ENCODE measurements at places on chromosomes 11 and 22. TPM values are rescaled to one million over a fixed set of nuclear protein-coding genes. Genes with fewer than 3 reads are reported as not detected.

- no peak overlapping the region for H3K4me3 ChIP-seq
- H3K4me1 ChIP-seq: peaks cover 15% of the 10 kb centered on the region
- no peak overlapping the region for H3K27ac ChIP-seq
Observed at GRCh38 chr11:3826721-3827120, 14.0 kb downstream of the RHOG start.

GRCh38 chr11:113504586-113504985, 29.4 kb upstream of the DRD2 start:
- DNase-seq: no peak
- H3K27me3 ChIP-seq: no peaks in the 10 kb centered on the region
- H3K4me3 ChIP-seq: no peak overlapping the region
- H3K27ac ChIP-seq: no peak overlapping the region
- H3K4me1 ChIP-seq: no peaks in the 10 kb centered on the region
- no peaks in the 10 kb centered on the region for H3K36me3 ChIP-seq

DNA sequence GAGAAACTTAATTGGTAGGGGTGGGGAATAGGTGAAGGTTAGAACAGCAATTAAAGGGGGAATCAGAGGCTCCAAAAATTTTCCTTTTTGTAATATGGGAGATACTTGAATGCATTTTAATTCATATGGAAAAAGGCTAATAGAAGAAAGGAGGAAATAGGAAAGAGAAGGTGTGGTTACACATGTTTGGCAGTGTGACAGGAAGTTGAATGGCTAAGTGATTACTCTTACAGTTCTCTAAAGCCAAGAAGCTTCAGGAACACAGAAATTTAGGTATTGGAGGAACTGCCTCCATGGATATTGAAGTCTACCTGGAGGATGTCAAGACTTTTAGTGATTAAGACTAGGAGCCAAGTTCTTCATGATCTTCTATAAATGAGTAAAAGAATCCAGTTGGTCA, 6.3 kb downstream of the NXPE2 start:
- DNase-seq: no peak
- no peaks in the 10 kb centered on the region for H3K4me1 ChIP-seq
- no peaks in the 10 kb centered on the region for H3K27me3 ChIP-seq
- no peak overlapping the region for H3K4me3 ChIP-seq
- no peak overlapping the region for H3K27ac ChIP-seq

GRCh38 chr22:47600791-47601625, 838.6 kb downstream of the TBC1D22A start:
- DNase-seq: no peak
- H3K36me3 ChIP-seq: no peaks in the 10 kb centered on the region
- no peaks in the 10 kb centered on the region for H3K4me1 ChIP-seq

- H3K4me1 ChIP-seq: no peaks in the 10 kb centered on the region
- no peak for DNase-seq
- H3K36me3 ChIP-seq: no peaks in the 10 kb centered on the region
Observed at GRCh38 chr11:75576499-75576918, 14.5 kb downstream of the SERPINH1 start.

DNA sequence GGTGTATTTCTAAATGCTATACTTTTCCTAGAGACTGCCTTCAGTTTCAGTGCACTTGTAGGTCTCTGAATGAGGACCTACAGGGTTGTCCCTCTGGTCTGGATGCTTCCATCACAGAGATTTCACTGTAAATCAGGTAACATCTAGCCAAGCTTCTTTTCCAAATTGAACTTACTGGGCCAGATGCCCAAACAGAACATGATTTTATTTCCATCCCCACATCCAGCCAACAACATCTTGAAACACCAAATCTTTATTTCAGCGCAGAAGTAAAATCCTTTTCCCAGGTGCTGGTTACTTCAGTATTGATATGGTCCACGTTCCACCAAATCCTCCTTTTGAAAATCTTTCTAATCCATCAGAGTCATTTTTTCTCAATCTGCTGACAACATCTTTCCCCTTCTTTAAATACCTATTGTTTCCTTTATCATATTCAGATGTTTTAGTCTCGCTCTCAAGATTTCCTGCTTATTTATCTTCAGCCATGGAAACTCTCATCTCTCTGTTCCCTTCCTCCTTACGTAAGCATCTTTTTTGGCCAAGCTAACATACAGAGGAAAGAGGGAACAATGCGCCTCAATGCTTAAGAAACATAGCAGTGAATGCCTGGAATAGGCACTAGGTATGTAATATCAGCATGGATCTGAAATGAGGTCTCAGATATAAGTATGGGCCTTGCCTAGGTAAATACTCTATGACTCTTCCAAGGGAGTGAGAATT, 201.2 kb upstream of the MTNR1B start:
- no peak for DNase-seq
- H3K27me3 ChIP-seq: no peaks in the 10 kb centered on the region

GRCh38 chr11:73266646-73267020, 5.5 kb upstream of the P2RY6 start:
- no peak overlapping the region for H3K4me3 ChIP-seq
- no peaks in the 10 kb centered on the region for H3K36me3 ChIP-seq
- H3K27me3 ChIP-seq: peaks cover 10% of the 10 kb centered on the region
- H3K4me1 ChIP-seq: no peaks in the 10 kb centered on the region
- no peak overlapping the region for H3K27ac ChIP-seq
- DNase-seq: peak; percentile 10

GRCh38 chr11:131978351-131978750, 607.9 kb downstream of the NTM start:
- H3K36me3 ChIP-seq: no peaks in the 10 kb centered on the region
- no peak for DNase-seq
- H3K27me3 ChIP-seq: no peaks in the 10 kb centered on the region
- H3K27ac ChIP-seq: no peak overlapping the region

DNA sequence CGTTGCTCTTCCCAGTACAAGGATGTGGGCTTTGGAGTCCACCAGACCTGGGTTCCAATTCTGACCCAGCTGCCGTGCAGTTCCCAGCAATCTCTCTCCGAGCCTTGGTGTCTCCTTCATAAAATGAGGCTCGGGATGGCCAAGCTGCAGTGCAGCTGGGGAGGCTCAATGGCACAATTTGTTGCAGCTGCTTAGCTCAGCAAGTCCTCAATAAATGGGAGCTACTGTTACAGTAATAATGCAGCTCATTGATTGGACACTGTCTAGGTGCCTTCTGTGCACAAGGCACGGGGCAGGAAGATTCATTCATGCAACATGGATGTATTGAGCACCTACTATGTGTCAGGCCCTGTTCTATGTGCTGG, 37.1 kb downstream of the SHISAL1 start:
- H3K4me1 ChIP-seq: no peaks in the 10 kb centered on the region
- H3K27ac ChIP-seq: no peak overlapping the region
- DNase-seq: no peak
- H3K27me3 ChIP-seq: no peaks in the 10 kb centered on the region
- no peaks in the 10 kb centered on the region for H3K36me3 ChIP-seq
- H3K4me3 ChIP-seq: no peak overlapping the region

DNA sequence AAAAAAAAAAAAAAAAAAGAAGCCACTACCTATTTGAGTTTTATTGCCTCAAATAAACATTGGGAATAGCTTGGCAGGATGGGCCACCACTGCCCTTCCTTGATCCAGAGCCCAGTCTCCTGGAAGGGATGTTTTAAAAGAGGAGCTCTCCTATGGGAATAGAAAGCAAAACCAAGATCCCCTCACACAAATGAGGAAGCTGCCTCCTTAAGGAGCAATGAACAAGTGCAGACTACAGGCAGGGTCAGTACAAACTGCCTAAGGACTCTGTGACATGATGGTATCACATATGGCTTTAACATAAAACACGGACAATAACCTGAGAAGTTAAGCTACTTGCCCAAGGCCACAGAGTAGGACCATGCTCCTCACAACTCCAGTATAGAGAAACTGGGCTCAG, 120.8 kb downstream of the NAT10 start:
- DNase-seq: no peak
- H3K27ac ChIP-seq: no peak overlapping the region
- no peak overlapping the region for H3K4me3 ChIP-seq
- no peaks in the 10 kb centered on the region for H3K4me1 ChIP-seq

GRCh38 chr11:66625041-66625751, 8.8 kb downstream of the RBM14 start:
- no peak overlapping the region for H3K27ac ChIP-seq
- no peaks in the 10 kb centered on the region for H3K36me3 ChIP-seq
- peaks cover 53% of the 10 kb centered on the region for H3K4me1 ChIP-seq
- H3K4me3 ChIP-seq: no peak overlapping the region
- H3K27me3 ChIP-seq: no peaks in the 10 kb centered on the region

- no peaks in the 10 kb centered on the region for H3K36me3 ChIP-seq
- H3K27me3 ChIP-seq: no peaks in the 10 kb centered on the region
- H3K27ac ChIP-seq: peak overlapping the region; percentile 4
- no peak overlapping the region for H3K4me3 ChIP-seq
- H3K4me1 ChIP-seq: peaks cover 7% of the 10 kb centered on the region
Observed at GRCh38 chr11:59212222-59212621, 505 bp downstream of the MPEG1 start.

GRCh38 chr11:61947486-61948210, 2.5 kb upstream of the BEST1 start:
- peak; percentile 85 for DNase-seq
- H3K4me1 ChIP-seq: no peaks in the 10 kb centered on the region
- H3K36me3 ChIP-seq: no peaks in the 10 kb centered on the region
- H3K27me3 ChIP-seq: no peaks in the 10 kb centered on the region
- H3K4me3 ChIP-seq: no peak overlapping the region

DNA sequence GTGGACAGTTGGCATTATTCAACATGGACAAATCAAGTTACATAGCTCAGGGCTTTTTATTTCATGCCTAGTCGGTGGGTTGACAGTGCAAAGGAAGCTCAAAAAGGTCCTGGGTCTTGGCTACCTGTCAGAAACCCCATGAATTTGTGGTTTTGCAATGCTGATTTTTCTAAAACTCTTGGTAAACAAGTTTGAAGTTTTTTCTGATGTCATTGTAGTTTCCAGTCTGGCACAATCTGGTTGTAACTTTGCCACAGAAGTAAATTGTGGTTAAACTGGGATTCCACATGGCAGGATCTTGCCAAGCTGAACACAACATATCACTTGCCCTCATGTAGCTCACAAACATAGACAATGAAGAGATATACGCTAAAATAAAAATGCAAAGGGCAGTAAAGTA, 100.8 kb downstream of the EHF start:
- no peaks in the 10 kb centered on the region for H3K27me3 ChIP-seq
- no peak overlapping the region for H3K4me3 ChIP-seq
- H3K4me1 ChIP-seq: no peaks in the 10 kb centered on the region

- no peaks in the 10 kb centered on the region for H3K4me1 ChIP-seq
- no peak overlapping the region for H3K4me3 ChIP-seq
- no peaks in the 10 kb centered on the region for H3K27me3 ChIP-seq
- H3K27ac ChIP-seq: no peak overlapping the region
Observed at GRCh38 chr11:130032931-130033330, 30.3 kb upstream of the PRDM10 start.

DNA sequence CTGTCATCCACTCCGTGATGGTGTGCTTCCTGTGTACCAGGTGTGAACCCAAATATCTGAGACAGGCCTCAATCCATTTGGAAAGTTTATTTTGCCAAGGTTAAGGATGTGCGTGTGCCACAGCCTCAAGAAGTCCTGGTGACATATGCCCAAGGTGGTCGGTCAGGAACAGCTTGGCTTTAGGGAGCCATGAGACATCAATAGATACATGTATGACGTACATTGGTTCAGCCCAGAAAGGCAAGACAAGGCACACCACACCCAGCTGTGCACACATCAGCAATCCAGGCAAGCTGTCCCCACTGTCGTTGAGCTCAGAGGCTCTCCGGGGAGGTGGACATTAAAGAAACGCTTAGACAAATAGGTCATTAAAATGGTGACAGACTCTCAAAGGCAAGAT, 56.8 kb upstream of the SHANK2 start:
- H3K4me3 ChIP-seq: no peak overlapping the region
- H3K36me3 ChIP-seq: no peaks in the 10 kb centered on the region
- peak; percentile 28 for DNase-seq
- no peaks in the 10 kb centered on the region for H3K27me3 ChIP-seq
- no peaks in the 10 kb centered on the region for H3K4me1 ChIP-seq

- no peaks in the 10 kb centered on the region for H3K27me3 ChIP-seq
- DNase-seq: no peak
- H3K36me3 ChIP-seq: no peaks in the 10 kb centered on the region
Observed at GRCh38 chr11:112127056-112127455, 36.8 kb downstream of the IL18 start.

DNA sequence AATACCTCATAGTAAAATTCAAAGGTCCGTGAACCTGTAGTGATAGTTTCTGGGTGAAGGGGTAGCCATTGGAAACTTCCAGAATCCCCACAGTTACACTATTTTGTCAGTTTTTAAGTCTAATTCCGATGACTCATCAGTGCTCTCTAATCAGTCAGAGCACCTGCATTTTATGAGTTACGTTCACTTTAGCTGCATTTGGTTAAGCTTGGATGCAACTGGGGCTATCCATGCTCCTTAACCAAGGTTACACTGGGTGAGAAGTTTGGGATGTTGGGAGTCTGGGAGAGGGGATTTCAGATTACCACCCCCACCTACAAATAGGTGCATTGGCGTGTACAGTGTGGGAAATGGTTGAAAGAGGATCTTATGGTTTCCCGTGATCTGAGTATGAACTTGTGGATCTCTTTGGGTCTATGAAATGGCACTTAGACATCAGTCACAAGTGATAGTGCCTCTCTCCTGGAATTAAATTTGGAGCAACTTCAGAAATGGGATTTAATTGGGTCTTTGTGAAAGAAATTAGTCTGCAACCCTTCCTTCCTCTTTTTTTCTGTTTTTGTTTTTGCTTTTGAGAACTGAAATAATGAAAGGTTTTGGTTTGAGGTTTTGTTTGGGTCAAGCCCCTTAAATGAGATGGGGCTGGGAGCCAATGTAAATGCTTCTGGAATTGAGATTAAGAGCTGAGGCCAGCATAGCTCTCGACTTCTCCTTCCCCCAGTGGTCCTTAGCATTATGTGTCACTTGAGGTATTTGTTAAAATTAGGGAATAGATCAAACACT, 31.5 kb downstream of the EHF start:
- no peak for DNase-seq
- peak overlapping the region; percentile 94 for H3K27ac ChIP-seq
- no peaks in the 10 kb centered on the region for H3K27me3 ChIP-seq
- peaks cover 15% of the 10 kb centered on the region for H3K4me1 ChIP-seq
- no peaks in the 10 kb centered on the region for H3K36me3 ChIP-seq
- no peak overlapping the region for H3K4me3 ChIP-seq

- no peak overlapping the region for H3K27ac ChIP-seq
- H3K4me1 ChIP-seq: no peaks in the 10 kb centered on the region
Observed at GRCh38 chr11:61540528-61540927, 32.0 kb downstream of the LRRC10B start.

GRCh38 chr22:50007057-50007511, 5.5 kb downstream of the IL17REL start:
- H3K4me3 ChIP-seq: no peak overlapping the region
- H3K27me3 ChIP-seq: peaks cover 19% of the 10 kb centered on the region
- no peaks in the 10 kb centered on the region for H3K4me1 ChIP-seq
- no peaks in the 10 kb centered on the region for H3K36me3 ChIP-seq
- DNase-seq: no peak
- no peak overlapping the region for H3K27ac ChIP-seq

The CUL5 gene
- polyA plus RNA-seq: 4.2 TPM

The MRGPRE gene
- polyA plus RNA-seq: not detected

The GPHA2 gene
- polyA plus RNA-seq: not detected

The ASCL2 gene
- 0.44 TPM for polyA plus RNA-seq

The TTC36 gene
- not detected for polyA plus RNA-seq

The CBLIF gene
- polyA plus RNA-seq: not detected

The PDGFB gene
- polyA plus RNA-seq: 8.7 TPM

The NFAM1 gene
- polyA plus RNA-seq: 0.88 TPM

The GRK3 gene
- polyA plus RNA-seq: 3.2 TPM

Measured in adrenal gland (tissue), 19 donors.